Fibroblast of skin of right biceps (primary cell): ENCODE measurements at places on chromosomes 4 and X.

- DNase-seq = peak; percentile 9
Observed at GRCh38 chr4:39320381-39321115, 45.6 kb downstream of the RFC1 start.

- DNase-seq = no peak
Observed at GRCh38 chrX:69073721-69074120, 91.5 kb downstream of the PJA1 start.

DNA sequence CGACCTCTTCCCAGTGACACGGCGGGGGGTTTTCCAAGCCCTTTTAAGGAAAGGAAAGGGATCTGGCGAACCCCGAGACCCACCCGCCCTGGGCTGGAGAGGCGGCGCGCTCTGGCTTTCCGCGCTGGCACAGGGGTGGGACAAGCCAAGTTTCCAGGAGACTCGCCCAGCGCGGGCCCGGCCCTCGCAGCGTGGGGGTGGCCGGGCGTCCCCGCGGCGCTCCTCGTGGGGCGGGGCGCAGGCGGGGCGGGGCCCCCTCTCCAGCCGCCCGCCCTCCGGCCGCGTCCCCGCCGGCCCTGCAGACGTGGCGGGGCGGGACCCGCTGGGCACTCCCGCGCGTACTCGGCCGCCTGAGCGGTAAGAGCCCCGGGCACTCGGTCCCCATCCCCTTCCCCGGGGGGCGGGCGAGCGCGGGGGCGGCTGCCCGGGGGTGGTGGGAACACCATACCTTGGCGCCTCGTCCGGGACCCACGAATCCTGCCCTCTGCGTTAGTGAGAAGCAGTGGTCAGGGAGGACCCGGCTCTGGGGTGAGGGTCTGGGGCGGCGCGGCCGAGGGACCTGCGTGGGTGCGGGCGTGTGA lies at the start of gene FAM114A1:
Gene FAM114A1 (plus strand): TSS at position 329 of the 581 bp plus-strand sequence. CDS start 10,273 bp downstream, outside the sequence.
- peak; percentile 90 for DNase-seq

DNA sequence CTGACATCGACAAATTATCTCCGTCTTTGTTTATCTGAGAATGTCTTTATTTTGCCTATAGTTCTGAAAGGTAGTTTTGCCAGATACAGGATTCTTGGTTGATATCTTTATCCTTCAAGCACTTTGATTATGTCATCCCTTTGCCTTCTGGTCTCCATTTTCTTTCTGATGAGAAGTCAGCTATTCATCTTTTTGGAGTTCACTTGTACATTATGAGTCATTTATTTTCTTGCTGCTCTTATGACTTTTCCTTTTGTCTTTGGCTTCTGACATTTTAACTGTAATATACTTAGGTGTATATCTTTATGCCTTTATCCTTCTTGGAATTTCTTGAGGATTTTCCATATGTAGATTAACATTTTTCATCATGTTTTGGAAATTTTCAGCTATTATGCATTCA lies 51.4 kb downstream of the SHROOM4 start:
- DNase-seq = no peak

DNA sequence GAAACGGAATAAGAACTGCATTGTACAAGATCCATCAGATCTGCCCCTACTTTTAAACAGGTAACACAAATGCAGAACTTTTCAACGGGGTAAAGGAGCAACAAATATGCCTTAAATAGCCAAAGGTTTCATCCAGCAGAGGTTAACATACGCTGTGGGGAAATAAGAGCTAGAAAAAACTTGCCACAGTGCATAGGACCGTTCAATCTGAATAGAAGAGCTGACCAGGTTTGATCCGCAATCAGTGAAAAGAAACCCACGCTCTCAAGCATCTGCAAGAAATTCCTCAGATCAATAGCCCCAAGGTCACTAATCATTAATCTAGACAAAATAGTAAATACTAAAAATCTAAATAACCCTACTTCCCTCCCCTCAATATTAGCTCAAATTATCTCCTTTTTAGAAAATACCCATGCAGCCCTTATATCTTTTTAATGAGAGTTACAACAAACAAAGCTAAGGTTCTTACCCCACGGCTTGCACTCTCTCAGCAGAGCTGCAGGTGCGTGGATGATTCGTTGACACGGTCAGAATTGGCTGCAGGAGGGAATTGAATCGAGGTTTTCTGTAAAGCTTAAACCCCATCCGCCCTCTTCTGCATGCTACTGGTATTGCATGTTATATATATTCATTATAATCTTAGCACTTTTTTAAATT lies at the start of gene TLR10:
Gene TLR10 (minus strand): TSS at position 539 of the 657 bp plus-strand sequence. CDS start 7,400 bp downstream, outside the sequence.
- DNase-seq = peak; percentile 39

- no peak for DNase-seq
Observed at GRCh38 chrX:111652719-111653118, 28.3 kb upstream of the ALG13 start.

- DNase-seq = peak; percentile 57
Observed at GRCh38 chr4:158754385-158755180, 14.2 kb upstream of the FNIP2 start.

DNA sequence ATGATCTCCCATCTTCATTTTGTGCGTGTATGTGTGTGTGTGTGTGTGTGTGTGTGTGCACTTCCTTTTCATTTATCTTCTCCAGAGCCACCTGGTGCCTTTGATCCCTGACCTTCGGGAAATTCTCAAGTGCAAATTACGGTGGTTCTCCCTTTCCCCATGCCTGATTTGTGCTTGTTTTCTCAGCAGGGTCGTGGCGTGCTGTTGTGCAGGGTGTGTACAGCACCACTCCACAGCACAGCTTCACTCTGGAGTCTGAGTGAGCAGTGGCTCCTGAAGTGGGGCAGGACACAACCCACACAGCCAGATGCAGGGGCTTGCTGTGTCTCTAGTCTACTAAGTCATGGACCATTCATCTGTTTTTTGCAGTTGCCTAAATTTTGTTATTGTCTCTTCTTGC lies 114.2 kb upstream of the TBC1D9 start:
- no peak for DNase-seq

DNA sequence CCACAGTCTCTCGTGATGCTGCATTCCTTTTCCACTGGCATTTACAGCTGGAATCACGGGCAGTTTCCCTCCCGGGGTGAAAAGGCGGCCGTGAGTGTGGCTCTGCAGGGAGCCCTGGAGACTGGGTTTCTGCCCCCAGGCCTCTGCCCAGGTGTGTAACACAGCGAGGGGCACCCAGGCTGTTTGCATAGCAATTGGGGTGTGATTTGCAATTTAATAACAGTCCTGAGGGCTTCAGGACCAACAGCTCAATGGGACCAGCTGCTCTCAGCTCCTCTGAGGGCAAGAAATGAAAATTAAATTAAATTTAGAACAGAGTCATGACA lies 99.0 kb upstream of the SHOX start:
- no peak for DNase-seq

- DNase-seq = no peak
Observed at GRCh38 chrX:110420771-110421499, 62.3 kb downstream of the RTL9 start.

GRCh38 chr4:14810568-14810967 lies 191.7 kb upstream of the CPEB2 start:
- DNase-seq = no peak

GRCh38 chr4:3364634-3365314 lies 72.0 kb downstream of the RGS12 start:
- DNase-seq = no peak

DNA sequence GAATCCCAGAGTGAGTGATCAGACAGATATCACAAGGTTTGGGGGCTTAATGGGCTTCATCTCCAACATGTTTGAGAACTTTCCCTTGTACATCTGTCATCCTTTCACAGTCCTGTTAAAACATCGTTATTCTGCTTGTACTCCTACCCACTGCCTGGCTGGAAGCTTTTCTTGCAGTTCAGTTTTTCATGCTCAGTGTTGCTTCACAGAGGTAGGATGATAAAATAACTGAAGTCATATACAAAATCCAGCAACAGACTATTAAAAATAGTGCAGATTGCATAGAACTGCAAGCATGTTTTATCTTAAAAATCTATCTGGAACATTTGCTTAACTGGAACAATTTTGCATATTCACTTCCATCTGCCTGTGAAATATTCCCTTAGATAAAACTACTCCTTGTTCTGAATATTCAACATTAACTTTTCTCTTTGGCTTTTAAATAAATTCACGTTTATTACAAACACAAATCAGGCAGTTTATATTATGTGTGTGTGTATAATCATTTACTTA lies 579.6 kb upstream of the IGFBP7 start:
- DNase-seq = no peak

DNA sequence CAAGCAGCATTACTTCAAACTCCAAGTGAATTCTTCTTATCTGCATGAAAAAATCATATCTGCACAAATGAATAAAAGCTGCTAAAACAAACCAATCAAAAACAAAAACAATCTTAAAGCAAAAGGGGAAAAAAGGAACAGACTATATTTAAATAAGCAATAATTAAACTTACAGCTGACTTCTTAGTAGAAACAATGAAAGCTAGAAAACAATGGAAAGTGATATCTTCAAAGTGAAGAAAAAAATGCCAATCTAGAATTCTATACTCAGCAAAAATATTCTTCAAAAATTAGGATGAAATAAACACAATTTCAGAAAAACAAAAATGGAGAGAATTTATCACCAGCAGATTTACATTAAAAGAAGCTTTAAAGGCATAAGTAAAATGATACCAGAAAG lies 20.0 kb downstream of the STBD1 start:
- no peak for DNase-seq

DNA sequence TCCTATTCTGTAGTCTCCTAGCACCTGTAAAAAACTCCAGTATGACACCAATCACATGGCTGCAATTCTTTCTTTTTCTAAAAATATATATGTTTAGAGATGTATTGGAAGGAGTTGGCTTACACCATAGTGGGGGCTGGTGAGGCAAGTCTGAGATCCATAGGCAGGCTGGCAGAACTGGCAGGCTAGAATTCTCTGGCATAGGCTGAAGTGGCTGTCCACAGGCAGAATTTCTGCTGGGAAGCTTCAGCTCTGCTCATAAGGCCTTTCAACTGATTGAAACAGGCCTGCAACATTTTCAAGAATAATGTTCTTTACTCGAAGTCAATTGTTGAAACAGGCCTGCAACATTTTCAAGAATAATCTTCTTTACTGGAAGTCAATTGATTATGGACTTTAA lies 37.0 kb downstream of the FGF2 start:
- DNase-seq = no peak

GRCh38 chrX:9231491-9231890 lies 197.6 kb upstream of the FAM9B start:
- peak; percentile 12 for DNase-seq

- no peak for DNase-seq
Observed at GRCh38 chrX:21427086-21427485, 52.9 kb downstream of the CNKSR2 start.

DNA sequence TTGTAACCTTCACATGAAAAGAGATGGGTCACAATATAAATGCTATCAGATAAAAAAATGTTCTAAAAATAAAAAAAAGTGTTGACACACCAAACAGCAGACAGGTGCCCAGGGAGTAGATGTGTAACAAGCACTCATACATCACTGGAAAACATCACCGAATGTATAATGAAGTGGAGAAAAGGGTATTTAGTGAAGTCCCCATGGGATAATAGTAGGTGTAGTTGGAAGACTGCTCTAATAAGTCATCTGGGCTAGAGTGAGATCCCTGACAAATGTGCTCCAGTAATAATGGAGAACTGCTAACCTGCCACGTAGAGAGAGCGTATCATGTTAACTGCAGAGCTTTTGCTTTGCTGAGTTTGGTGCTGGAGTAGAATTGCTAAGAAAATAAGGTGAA lies 152.0 kb downstream of the GRIA2 start:
- DNase-seq = no peak

GRCh38 chr4:173237152-173237551 lies 68.5 kb downstream of the GALNT7 start:
- no peak for DNase-seq

- DNase-seq = peak; percentile 71
Observed at GRCh38 chr4:145609481-145610427, 9.4 kb upstream of the MMAA start.

- DNase-seq = no peak
Observed at GRCh38 chrX:121854614-121854911, 807.2 kb downstream of the GLUD2 start.

DNA sequence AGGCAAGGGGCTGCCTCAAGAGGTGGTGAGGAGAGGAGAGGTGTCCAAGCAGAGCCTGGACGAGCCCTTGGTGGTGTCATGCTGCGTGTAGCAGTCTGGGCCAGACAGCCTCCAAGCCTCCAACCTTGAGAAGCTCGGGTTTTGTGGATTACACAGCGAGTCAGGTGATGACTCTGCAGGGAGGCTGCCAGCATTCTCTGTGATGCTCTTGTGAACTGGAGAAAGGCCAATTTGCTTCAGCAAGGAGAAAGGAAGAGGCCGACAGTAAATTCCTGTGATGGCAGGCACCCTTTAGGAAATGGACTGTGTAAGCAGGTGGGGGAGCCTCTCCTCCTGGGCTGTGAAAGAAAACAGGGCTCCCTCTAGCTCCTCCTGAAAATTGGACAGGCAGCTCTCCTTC lies 36.0 kb upstream of the CD99L2 start:
- peak; percentile 80 for DNase-seq

DNA sequence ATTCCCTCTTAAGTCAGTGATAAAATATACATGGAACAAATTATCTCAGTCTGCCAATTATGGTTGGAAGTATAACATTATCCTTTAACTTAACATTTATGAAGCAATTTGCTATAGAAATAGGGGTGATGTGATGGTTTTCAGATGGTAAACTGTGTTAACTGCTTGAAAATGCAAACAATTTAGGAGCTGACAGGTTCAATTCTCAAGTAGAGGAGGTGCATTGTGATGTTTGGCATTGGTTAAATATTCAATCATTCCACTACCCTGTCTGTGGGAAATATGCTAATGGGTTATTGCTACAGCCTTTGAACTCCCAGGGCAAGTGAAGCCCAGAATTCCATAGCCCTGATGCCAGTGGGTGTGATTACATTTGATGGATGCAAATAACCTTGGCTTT lies 243.4 kb upstream of the GK2 start:
- peak; percentile 46 for DNase-seq
